ENCODE measurements at places on chromosomes 12 and 14.

- no peak for DNase-seq
Observed at GRCh38 chr14:102508774-102509745, 516 bp downstream of the ANKRD9 start.

DNA sequence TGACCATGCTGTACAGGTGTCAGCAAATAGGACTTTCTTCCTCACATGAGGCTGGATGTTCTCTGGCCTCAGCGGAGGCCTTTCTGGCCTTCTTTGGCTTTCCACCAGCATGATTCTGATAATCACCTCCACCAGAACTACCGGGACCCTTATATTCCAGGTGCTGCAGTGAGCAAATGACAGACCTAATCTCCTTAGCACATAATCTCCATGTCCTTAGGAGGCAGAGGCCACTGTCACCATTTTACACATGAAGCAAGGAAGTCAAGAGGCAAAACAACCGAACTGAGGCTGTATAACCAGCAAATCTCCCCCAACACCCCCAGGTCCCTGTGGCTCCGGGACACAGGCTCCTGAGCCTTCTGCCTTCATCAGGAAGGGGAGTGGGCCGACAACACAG, 91.2 kb downstream of the ITPK1 start:
- DNase-seq = no peak

DNA sequence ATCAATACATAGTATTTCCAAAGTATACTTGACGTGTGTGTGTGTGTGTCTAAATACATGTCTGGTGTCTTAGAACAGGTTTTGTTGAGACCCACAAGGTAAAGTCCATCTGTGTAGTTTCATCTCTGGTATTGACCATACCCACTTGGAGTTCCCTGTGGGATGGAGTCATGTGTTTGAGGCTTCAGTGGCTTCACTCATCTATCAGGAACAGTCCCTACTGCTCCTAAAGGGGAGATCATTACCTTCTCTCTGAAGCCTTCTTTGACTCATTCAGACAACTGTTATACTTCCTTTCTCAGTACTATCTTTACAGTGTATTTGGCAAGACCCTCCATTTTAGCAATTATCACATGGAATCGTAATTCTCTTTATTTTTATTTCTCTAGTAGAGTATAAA, 14.2 kb downstream of the RAB21 start:
- no peak for DNase-seq

DNA sequence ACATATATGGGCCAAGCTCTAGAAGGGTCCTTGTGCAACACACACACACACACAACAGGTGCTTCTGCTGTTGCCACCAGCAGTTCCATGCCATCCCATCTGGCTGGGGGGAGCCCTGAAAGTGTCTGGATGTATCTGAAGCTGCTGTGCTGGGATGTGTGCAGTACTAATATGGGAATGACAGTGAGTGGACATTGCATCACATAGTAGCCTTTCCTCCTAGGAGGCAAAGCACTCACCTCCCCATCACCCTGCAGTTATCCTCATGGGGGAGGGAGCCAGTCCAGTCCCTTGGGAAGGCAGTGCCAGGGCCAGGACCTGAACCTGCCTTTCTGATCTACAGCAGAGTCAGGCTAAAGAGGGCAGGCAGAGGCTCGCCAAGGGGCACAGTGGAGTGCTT, 208.9 kb downstream of the CACNA1C start:
- DNase-seq = no peak

DNA sequence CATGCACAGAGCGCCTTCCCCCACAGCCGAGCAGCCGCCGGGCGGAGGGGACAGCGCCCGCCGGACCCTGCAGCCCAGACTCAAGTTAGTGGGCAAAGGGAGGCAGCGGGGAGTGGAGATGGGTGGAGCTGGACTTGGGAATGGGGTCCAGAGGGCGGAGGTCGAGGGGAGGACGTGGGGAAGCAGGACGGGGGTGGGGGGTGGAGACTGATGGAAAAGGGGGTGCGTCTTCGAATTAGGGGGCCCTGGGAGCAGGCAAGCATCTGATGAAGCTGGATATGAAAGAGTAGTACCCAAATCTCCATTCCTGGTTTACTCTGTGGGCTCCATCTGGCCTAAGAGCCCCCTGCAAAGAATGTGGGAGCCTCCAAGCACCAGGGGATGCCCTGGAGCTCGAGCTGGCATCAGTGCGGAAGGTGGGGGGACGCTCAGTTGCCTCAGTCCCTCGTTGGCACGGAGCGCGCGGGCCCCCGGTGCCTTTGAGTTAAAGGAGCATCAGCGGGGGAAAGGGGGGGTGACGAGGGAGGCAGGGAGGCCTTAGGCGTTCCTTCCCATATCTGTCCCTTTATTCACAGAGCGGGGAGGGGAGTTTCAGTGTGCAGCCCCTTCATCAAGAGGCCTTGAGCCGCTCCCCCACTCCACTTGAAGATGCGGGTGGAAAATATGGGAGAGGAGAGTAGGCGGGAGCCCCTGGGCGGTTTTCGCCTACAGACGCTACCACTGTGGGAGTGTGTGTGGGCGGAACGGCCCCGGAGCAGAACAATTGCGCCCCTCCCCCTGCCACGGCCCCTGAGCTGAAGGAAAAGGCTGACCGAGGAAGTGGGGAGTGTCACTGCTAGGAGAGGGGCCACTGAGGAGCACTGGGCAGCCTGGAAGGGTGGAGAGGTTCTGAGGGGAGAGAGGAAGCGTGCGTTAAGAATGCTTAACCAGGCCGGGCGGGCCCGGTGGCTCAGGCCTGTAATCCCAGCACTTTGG, 644 bp downstream of the NAB2 start:
- peak; percentile 35 for DNase-seq

GRCh38 chr12:118813778-118814357, 167.5 kb upstream of the SRRM4 start:
- no peak for DNase-seq

DNA sequence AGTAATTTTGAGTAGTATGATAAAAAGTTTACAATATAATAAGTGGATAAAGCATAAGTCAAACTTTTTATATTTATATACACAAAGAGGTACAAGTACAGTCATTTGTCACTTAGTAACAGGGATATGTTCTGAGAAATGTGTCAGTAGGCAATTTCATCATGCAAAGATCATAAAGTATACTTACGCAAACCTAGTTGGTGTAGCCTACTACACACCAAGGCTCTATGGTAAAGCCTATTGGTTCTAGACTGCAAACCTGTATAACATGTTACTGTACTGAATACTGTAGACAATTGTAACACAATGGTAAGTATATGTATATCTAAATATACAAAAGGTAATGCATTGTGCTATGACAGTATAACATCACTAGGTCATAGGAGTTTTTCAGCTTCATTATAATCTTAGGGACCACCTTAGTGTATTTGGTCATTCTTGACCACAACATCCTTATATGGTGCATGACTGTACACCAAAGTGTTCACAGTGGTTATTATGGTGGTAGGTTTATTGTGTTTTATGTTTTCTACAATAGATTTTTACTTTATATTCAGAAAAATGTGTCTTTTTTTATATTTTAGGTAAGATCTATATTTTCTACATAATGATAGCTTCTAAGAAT, 14.9 kb upstream of the SCFD1 start:
- DNase-seq = no peak

GRCh38 chr12:96248136-96248931, 54.2 kb downstream of the ELK3 start:
- no peak for DNase-seq

GRCh38 chr12:53495903-53496751, 3.1 kb downstream of the MAP3K12 start:
- no peak for DNase-seq

GRCh38 chr14:63910583-63911363, 58.0 kb downstream of the SYNE2 start:
- no peak for DNase-seq

GRCh38 chr14:103488960-103489359, 33.7 kb downstream of the CKB start:
- no peak for DNase-seq

DNA sequence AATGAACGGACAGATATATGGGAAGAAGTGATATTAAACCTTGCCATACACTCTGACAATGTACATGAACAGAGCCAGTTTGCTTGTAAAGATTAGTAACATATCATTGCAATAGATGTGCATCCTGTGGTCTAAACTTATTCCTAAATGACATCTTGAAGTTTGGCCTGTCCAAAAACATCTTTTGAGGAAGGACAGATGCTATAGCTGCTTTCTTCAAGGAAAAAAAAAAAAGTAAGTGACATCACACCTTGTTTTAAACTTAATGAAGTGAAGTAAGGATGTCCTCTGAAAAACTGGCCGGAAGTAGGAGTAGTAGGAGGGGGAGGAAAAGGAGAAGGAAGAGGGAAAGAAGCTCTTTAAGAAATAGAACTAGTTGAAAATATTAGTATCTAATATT, 132.8 kb downstream of the RAD51B start:
- DNase-seq = no peak

GRCh38 chr12:75443709-75444108, 36.8 kb upstream of the GLIPR1 start:
- no peak for DNase-seq

GRCh38 chr12:1924996-1925683, 6.7 kb upstream of the CACNA2D4 start:
- no peak for DNase-seq

- DNase-seq = no peak
Observed at GRCh38 chr12:79555028-79555925, 135.5 kb downstream of the PAWR start.

DNA sequence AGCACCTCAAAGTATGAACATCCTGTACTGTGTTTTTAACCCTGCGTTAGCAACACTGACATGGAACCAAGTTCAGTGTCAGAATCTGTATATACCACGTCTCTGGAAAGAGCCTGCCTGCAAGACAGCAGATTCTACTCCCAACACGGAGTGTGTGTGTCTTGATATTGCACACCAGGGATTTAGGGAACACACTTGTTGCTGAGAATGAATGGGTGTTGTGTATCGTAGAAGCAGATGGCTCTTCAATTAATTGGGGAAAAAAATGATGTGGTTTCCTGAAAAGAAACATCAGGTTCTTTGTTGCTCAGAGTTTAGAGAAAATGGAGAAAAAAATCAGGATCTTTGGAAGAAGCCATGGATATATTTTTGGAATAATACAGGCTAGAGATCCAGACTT, 170.8 kb downstream of the EGLN3 start:
- no peak for DNase-seq

DNA sequence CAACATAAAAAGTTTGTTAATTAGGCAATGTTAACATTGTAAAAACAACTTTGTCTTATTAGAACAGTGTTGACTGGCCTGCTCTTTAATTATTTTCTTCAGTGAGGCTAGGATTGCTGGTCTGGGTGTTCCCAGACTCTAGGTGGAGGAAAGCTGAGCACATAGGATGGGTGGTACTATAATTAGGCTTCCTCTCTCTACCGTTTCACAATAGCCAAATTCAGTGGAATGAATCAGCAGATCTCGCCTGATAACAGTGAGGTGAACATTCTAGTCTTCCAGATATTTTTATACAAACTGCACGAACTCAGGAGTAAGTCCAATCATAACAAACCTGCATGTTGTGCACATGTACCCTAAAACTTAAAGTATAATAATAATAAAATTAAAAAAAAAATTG, 11.9 kb downstream of the PTGDR start:
- no peak for DNase-seq

GRCh38 chr14:103343905-103344797, 10.1 kb downstream of the EIF5 start:
- no peak for DNase-seq

DNA sequence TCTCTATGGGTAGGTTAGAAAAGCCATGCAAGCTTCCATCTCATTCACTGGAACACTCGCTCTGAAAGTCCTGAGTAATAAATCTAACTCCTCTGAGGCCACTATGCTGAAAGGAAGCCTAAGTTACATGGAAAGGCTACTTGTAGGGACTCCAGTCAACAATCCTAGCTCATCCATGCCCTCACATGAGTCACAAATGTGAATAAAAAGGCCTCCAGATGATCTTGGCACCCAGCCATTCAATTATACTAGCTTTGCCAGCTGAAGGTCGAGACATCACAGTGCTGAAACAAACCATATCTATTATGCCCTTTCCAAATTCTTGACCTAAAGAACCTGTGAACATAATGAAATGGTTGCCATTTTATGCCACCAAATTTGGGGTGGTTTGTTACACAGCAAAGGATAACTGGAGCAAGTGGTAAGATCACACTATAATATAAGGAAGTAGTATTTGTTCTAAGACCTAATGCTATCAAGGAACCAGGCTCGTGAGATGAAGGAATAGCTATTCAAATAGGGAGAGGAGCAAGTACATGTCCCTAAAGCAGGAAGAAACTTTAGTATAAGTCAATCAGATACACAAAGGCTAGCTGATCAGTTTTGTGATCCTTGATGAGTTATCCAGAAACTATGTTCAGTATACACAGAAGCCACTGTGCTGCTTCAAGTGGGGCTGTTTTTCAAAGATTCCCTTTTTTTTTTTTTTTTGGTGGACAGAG, 142.1 kb downstream of the MED13L start:
- no peak for DNase-seq

DNA sequence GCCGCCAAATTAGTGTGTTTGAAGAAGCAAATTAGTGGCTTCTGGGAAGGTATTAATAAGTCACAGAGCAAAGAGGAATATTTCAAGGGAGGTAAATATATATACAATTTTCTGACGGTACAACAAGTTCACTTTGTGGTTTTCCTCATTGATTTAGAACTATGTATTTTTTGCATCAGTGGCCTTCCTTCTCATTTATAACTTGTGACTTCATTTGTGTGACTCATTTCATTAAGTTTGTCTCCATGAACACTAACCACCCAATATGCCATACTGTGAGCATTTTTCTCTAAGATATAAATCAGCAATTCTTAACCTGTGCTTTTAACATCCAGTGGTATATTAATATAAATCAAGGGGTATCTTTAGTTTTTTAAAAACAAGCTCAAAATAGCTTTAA, 29.3 kb upstream of the ARHGAP5 start:
- no peak for DNase-seq

All from stimulated activated CD8-positive, alpha-beta memory T cell treated with anti-CD3 and anti-CD28 coated beads, Interleukin-4, amount 100 ng/mL, for 24 hours (primary cell).